ENCODE measurements at places on chromosomes 2 and 18. TPM values are rescaled to one million over a fixed set of nuclear protein-coding genes. Genes with fewer than 3 reads are reported as not detected.

The PRSS56 gene
- total RNA-seq: 0.19 TPM

The G6PC2 gene
- not detected for total RNA-seq

The C2orf92 gene
- 1.2 TPM for total RNA-seq

The REG3G gene
- total RNA-seq: not detected

The MFSD6 gene
- 21.8 TPM for total RNA-seq

The ZC3H6 gene
- total RNA-seq: 18.7 TPM

The RAX gene
- not detected for total RNA-seq

The ACVR1C gene
- 0.54 TPM for total RNA-seq

The SLC23A3 gene
- total RNA-seq: 1.4 TPM

The TMEM169 gene
- total RNA-seq: 0.62 TPM

The MYOM1 gene
- 608 TPM for total RNA-seq

The SH2D6 gene
- total RNA-seq: 0.24 TPM

The OSR1 gene
- 5.4 TPM for total RNA-seq

The BAZ2B gene
- total RNA-seq: 27.0 TPM

The LYG2 gene
- not detected for total RNA-seq

All from Right ventricle myocardium superior (tissue), 1 donor.